ENCODE measurements at places on chromosomes 3 and 15.

DNA sequence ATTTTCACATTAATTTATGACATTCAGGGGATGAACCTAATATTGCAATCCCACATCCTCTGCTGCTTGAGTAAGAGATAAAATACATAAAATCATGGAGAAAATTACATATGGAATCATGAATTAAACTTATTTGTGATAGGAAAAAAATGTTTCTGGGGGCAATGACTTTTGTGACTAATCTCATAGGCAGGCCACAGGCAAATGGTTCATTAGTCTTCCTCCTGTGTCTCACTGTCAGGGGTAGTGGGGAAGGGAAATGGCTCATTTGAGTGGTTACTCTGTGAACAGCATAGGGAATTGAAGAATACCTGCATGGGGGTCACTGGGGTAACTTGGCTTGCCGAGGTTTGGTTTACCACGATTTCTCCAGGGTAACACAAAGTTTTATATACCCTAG, 72.0 kb downstream of the TFG start:
- DNase-seq = no peak

GRCh38 chr3:42226470-42227425, 39.2 kb downstream of the CCK start:
- no peak for DNase-seq

- no peak for DNase-seq
Measured at GRCh38 chr3:55094676-55095075, 166.8 kb upstream of the LRTM1 start.

DNA sequence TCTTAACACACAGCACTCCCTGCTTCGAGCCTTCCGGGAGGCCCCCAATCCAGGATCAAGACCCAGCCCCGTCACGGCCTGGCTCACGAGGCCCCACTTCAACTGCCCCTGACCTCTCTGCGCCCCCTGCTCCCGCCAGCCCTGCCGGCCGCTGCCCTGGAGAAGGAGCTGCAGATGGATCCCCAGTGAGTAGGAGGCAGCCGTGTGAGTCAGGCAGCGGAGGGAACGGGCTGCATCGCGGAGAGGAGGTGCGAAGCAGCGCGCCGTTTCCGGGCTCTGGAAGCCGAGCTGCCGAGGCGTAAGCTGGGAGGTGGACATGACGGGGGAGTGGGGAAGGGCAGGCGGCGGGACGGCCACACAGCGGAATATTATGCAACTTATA, 133.4 kb downstream of the TPRA1 start:
- no peak for DNase-seq

GRCh38 chr3:197711973-197712707, 24.6 kb downstream of the RUBCN start:
- peak; percentile 84 for DNase-seq

- no peak for DNase-seq
Measured at GRCh38 chr3:177758126-177758525, 560.8 kb upstream of the TBL1XR1 start.

GRCh38 chr3:85433319-85433718, 474.5 kb downstream of the CADM2 start:
- DNase-seq = no peak

DNA sequence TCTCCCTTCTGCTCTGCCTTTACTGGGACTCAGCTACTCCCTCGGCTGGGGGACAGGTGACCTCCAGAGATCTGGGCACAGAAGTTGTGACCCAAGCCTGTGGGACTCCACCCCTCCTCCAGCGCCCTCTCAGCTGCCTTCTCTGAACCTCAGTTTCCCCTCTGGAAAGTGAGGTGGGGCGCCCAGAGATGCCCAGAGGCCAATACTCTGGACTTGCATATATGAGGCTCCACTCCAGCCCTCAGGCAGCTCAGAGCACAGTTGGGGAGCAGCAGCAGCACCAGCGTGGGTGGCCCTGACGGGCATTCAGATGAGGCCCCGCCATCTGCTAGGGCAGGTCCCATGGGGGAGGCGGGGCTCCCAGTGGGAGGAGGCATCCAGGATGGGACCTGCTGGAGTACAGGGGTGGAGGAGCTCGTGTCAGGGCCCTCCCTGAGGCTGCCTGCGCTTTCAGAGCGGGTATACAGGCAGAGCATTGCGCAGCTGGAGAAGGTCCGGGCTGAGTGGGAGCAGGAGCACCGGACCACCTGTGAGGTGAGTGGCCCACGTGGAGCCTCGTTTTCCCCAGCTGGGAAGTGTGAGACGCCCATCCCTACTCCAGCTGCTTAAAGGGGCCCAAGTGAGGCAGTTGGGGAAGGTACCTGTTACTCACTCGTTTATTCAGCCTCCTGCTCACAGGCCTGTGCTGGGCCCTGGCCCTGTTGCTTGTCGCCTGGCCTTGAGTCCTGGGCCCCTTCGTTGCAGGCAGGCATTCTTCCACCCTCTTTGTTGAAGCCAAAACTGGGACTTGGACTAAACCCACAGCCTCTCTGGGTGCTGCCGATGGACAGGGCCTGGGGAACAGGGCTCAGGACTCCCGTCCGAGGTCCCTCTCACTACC, 35.4 kb downstream of the PSTPIP1 start:
- DNase-seq = peak; percentile 95

DNA sequence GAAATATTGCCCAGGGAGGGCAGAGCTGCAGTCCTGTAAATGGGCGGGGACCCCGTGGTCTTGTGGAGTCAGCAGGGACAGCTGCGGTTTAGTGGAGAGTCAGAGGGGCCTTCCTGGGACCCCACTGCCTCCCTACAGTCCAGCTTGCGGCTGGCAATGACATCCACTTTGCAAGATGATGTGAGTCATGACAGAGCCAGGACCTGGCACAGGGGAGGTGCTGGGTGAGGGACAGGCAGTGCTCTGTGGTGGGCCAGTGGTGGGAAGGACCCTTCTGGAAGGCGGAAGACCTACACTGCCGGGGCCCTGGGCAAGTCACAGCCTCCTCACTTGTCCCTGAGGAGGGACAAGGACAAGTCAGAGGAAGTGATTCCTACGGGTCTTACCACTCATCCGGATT, 17.8 kb downstream of the APBA2 start:
- DNase-seq = no peak

DNA sequence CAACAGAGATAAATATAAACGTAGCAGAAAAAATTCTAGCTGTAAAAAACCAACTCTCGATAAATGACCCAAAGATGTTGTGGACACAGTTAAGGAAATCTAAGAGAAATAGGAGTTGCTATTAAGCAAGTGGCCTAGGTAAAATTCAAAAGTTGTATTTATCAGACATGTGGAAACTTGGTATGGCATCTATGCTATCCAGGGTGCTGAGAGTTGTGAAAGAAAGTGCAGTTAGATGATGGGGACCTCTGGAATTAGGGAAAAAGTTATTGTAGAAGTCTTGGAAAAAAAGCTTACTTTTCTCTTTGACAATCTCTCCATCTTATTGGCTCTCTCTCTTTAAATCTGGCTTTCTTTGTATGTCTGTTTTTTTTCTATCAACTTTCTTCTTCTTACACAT, 1090.9 kb downstream of the TBL1XR1 start:
- no peak for DNase-seq

DNA sequence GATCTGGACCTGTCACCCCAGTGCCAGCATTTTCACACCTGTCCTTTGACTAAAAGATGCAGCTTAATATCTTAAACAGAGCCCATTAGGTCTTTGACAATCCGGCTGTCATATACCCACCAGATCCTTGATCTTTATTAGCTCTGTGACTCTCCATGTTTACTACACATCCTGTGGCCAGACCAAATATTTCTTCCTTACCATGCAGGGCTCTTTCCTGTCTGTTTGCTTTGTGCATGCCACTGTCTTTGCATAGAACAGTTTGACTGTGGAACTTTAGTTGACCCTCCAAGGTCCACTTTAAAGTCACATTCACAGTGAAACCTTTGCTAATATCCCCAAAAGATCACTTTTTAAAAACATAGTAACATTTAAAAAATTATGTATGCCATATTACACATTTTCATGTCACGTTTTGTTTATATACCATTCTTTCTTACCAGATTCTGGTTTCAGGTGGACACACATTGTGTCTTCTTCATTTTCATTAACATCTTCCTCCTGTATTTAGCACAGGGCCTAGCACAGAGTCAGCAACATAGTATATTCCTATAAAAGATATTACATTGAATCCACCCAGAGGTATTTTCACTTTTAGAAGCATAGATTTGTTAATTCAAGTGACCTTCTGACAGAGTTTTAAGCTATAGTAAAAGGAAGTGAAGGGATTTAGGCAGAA, 95.8 kb downstream of the RAP2B start:
- DNase-seq = no peak

DNA sequence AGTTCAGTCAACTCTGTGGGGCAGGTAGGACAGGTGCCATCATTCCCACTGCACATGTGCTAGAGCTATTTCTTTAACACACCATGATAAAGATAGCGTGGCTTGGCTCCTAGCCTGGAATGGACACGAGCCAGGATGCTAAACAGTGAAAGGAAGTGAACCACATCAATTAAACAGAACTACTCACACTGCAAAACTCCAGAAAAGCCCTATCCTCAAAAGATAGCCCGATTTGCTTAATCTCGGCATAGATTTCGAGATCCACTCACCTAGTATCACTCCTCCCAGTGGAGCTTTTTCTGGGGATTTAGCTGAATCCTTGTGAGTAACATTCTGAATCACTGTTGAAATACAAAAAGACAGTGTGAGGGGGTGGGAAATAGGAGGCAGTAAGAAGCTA, 118.0 kb downstream of the ABI3BP start:
- peak; percentile 72 for DNase-seq

GRCh38 chr15:32682977-32683630, 34.7 kb upstream of the GREM1 start:
- DNase-seq = no peak

- no peak for DNase-seq
Measured at GRCh38 chr3:46717447-46718231, at the start of gene PRSS50. Gene PRSS50, minus strand, starts transcription at chr3:46717869. Its CDS starts 45 bp downstream, at chr3:46717824.

- DNase-seq = peak; percentile 6
Measured at GRCh38 chr3:32641356-32641755, 43.6 kb upstream of the CNOT10 start.

DNA sequence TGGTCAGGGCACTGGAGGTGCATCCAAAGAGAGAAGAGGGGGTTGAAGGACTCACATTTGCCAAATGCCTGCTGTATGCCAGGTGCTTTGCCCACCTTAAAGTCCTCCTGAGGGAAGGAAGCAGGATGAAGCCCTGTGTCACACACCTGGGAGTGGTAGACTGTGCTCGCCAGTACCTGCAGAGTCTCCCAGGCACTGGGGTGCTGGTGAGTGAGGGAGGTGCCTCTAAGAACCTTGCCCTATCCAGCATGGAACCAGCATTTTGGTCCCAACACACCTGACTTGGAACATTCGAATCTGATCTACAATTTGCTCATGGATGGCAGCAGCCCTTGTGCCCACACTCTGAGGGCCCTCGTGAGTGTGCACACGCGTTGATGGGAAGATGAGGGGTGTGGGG, 76.7 kb downstream of the SEC22A start:
- DNase-seq = no peak

DNA sequence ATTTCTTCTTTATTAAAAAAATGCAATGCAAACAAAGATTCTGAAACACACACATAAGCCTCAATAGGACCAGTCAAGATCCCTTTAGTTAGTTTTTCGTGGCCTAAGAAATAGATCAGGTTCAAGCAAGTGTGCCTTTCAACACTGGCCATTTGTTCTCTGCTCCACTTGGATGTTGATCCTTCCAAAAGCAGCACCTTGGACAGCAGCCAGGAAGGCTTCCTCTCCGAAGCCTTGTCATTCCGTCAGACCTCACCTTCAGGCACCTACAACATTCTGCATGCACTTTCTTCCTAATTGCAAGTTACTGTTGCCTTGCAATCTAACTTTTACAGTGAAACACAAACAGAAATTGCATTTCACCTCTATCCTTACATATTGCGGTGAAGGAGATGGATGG, 155.9 kb upstream of the FEZF2 start:
- DNase-seq = peak; percentile 24

DNA sequence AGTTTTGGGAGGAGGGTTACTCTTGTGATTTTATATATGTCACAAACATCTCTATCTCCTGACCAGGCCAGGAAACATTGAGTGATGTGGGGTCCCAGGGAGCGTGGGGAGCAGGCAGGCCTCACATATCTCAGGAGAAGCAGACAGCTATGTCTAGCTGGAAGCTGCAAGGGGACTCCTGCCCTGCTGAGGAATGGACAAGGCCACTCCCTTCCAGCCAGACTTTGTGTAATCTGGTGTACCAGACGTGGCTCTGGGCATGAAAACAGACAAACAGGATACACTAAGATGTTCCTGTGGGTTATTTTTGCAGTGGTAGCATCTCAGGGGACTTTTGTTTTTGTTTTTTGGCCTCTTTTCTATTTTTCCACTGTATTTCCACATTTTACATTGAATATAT, 23.2 kb downstream of the CYP8B1 start:
- no peak for DNase-seq

DNA sequence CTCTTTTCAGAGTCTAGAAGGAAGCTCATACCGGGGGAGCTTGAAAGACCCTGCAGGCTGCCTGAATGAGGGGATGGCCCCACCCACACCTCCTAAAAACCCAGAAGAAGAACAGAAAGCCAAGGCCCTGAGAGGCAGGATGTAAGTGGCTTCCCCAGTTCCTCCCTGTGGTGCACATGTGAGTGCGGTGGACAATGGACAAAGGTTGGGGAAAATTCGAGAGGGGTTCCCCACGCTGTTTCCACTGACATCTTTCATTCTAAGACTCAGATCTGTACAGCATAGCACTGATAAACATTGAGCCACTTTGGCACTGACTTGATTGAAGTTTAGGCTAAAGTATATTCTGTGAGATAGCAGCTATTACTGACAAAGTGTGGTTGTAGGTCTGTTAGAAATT, 79.5 kb upstream of the UMPS start:
- DNase-seq = no peak

GRCh38 chr3:73604451-73604850, 20.3 kb downstream of the PDZRN3 start:
- no peak for DNase-seq

GRCh38 chr15:50017522-50017921, 101.5 kb downstream of the ATP8B4 start:
- no peak for DNase-seq

GRCh38 chr3:31924610-31925270, 56.3 kb downstream of the OSBPL10 start:
- no peak for DNase-seq

GRCh38 chr3:174218016-174218415, 641.1 kb upstream of the NAALADL2 start:
- no peak for DNase-seq

- DNase-seq = no peak
Measured at GRCh38 chr3:146468671-146469149, 651 bp downstream of the PLSCR2 start.

DNA sequence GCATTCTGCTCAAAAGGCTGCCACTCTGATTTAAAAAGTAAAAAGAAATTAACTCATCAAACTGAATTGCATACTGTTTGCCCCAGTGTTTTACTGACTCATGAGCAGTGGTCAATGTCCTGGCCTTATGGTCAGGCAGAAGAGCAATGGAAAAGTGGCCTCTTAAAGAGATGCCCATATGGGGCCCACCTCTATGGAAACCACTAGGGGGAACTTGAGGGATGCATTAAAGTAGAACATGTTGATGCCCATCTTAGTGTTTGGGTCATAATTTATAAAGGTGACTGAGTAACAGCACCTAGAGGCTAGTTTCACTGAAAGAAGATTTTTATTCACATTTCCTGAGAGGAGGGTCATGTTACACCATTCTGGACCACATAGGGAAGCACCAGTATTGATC, 66.5 kb upstream of the RNU6-1 start:
- DNase-seq = no peak

Data from SJCRH30 (cell line).